ENCODE measurements at places on chromosomes 5 and 9. TPM values are rescaled to one million over a fixed set of nuclear protein-coding genes. Genes with fewer than 3 reads are reported as not detected.

Gene SOX30
- 0.07 TPM for polyA plus RNA-seq

Gene DMRT2
- not detected for polyA plus RNA-seq

Gene RNF208
- 0.39 TPM for polyA plus RNA-seq

Gene LMBRD2
- 2.6 TPM for polyA plus RNA-seq

Gene SPINK13
- polyA plus RNA-seq, result not detected

Gene NTNG2
- polyA plus RNA-seq, result 0.44 TPM

DNA sequence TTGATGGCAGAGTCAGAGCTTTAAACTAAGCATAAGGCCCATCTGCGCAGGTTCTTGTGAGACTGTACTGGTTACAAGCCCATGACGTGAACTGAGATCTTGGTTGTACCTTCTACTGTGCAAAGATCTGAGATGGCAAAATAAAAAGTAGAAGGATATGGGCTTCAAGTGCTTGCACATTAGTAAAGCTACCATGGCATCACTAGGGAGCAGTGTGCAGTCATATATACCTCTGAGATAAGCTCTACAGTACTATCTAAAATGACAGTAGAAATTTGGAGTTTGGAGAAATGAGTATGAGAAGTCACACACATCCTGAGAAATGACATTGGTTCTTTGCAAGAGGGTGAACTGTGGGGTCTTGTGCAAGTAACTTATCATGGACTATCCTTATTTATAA, 408.2 kb upstream of the PRR16 start:
- DNase-seq, result peak; percentile 8

- no peak for DNase-seq
Observed at GRCh38 chr5:178176791-178177190, 10.4 kb downstream of the GMCL2 start.

GRCh38 chr9:68755752-68756151, 50.7 kb downstream of the PIP5K1B start:
- DNase-seq, result no peak

GRCh38 chr5:39640552-39640951, 215.8 kb upstream of the DAB2 start:
- no peak for DNase-seq

GRCh38 chr9:121750259-121750714, 98.9 kb downstream of the DAB2IP start:
- DNase-seq, result no peak

DNA sequence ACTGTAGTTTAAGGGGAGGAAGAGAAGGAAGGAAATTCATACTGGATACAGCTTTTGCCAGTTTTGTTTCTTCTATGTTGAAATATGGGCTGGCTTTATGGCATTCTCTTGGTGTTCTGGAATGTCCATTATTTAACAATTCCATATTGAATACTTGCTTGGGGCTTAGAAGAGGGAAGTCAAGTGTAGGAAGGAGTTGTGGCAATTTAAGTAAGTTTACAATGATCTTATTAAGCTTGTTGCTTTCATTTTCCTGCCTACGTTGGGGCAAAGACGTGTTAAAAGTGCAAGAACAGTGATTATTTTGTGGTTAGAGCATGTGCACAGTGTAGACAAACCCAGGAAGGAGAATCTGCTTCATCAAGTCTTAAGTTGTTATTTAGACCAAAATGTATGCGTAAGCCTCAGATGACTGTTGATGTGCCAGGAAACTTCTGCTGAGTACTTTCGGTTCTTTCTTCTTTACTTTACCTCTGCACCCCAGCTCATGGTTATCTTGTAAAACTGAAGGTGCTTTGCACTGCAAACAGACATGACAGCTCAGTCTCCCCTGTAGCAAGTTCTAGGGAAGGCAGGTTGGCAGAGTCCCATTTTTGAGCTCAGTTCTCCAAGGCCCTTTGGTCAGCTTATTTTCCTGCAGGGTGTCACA, 75.8 kb downstream of the F2RL2 start:
- no peak for DNase-seq

DNA sequence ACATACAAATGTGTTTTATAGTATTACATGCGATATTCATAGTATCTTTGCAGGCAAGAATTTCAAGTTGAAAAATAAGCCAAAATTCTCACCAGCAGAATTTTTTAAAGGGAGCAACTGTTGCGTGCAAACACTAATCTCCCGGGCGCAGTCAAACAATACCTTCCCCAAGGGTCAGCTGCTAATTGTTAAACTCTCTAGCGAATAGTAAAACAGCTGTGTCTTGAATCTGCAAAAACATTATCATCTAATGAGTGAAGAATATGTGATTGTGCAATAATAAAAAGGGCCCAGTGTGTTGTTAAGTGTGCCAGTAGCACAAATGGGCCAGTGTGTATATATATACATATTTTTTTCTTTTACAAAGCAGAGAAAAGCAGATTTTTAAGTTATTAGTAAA, 131.4 kb downstream of the CCDC192 start:
- no peak for DNase-seq

GRCh38 chr9:108643731-108644510, 211.9 kb downstream of the ACTL7B start:
- DNase-seq, result no peak

DNA sequence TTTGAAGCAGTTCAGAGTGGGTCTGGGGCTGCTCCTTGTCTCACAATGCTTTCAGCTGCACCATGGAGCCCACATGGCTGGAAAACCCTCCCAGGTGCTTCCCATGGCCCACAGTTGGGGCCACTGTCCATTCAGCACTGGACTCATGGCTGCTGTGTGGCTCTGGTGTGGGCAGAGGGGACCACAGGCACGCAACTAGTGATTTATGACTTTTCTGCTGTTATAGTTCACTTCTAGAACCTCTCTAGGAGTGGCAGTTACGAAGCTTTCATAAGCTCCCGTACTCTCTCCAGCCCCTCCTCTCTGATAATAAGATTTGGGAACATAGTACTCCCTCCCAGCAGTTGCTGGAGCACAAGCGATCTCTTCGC, 29.0 kb downstream of the GLRA1 start:
- DNase-seq, result no peak

- DNase-seq, result no peak
Observed at GRCh38 chr9:76369583-76369982, 24.6 kb downstream of the RFK start.

DNA sequence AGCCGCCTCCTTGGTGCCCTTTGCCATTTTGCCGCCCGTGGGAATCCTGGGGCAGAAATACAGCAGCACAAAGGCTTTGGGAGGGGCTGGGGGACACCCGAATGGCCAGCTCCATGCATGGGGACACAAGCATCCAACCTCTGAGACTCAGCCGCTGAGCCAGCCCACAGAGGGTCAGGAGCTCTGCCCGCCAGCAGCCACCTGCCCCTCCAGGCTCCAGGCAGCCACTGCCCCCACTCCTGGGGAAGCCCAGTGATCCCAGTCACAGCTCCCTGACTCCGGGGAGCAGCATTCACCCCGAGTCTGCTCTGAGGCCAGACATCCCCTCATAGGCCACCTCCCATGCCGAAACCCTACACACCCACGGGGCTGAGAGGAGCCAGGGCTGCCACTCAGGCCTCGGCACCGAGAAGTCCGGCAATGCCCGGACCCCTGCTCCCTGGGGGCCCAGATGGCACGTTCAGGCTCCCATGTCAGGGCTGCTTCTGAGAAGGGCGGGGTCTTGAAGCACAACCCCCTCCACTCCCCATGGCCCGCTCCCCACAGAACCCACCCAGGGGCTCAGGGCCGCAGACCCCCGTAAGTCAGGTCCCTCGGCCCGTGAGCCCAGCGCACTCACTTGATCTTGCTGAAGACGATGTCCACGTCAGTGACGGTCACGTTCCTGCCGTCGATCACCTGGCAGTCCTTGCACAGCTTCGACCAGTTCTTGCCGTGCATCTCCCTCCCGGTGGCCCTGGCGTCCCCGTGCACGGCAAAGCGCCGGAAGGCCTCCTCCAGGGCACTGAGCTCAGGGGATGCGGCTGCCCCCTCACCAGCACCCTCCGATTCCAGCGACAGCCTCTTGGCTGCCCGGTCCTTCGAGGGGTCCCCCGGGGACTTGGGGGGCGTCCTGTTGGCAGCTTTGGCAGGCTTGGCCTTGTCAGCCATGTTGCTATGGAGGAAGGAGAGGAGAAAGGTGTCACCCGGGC, 15.7 kb downstream of the TPPP start:
- no peak for DNase-seq

DNA sequence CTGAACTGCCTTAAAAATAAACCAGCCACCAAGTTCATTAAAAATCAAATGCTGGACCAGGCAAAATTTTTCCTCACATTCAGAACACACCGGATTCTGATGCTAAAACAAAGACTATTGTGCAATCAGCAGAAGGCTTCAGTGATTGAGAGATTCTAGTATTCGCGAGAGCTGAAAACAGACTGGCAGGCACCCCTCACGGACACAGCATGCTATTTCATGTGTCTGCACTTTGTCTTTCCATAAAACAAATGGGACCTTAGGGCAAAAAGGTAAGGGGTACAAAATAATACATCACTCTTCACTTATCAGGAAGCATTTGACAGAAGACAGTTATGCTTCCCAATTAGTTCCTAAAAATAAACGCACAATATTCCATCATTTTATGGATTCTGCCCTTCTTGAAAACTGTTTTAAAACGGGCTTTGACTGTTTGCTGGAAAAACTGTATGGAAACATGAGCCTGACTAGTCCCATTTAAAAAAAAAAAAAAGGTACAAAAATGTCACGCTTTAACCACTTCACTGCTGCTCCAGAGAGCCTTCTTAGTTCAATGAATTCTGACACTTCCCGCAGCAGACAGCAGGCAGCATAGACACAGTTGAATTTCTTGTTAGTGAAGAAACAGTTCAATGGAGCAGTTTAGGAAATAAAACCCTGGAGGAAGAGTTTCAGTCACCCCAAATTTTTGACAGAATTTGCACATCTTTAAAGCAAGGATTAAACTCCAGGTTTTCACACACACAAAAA, 99.2 kb downstream of the MED27 start:
- DNase-seq, result no peak

DNA sequence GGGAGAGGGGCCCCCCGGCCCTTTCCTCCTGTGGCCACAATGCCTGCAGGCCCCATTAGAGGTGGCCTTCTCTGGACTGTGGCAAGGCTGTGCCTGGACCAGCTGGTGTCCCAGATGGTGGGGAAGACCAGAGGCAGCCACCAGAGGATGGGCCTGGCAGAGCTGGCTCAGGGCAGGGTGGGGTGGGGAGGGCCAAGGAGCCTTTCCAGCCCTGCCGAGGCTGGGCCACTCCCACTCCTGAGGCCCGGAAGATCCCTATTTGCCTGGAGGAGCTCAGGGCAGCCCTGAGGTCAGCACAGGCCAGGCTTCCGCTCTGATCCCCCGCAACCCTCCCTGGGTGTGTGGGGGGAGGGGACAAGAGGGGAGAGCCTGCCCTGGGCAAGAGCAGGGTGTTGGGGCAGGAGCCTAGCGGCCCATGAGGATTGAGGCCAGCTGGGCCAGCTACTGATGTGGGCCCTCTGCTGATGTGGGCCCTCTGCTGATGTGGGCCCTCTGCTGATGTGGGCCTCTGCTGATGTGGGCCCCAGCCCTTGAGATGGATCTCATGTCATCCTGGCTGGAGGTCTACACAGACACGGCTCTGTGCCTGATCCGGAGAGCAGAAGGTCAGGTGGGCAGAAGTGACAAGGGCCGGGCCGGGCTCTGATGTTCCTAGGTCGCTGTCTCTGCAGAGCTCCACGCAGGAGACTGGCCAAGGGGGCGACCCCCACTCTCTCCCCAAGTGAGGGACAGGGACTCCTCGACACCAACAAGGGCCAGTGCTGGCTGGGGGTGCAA, 6.0 kb downstream of the MRPS2 start:
- DNase-seq, result no peak

- no peak for DNase-seq
Observed at GRCh38 chr5:56339732-56340131, 106.6 kb upstream of the ANKRD55 start.

GRCh38 chr9:22921742-22922141, 475.1 kb downstream of the DMRTA1 start:
- DNase-seq, result no peak

GRCh38 chr5:135138116-135138850, 104.3 kb upstream of the PITX1 start:
- DNase-seq, result no peak

DNA sequence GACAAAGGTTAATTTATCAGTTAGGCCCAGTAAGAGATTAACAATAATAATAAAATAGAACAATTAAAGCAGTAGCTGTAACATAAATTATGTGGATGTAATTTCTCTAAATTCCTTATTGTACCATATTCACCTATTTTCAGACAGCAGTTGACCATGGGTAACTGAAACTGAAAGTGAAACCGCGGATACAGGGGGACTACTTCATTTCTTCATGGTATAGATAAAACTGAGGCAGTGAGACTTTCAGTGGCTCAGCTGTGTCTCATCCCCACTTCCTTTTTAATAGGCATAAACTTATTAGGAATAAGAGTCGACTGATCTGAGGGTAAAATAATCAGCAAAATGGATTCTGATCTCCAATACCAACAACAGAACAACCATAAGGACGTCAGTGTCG, 174.0 kb upstream of the WWC1 start:
- no peak for DNase-seq

GRCh38 chr5:2000591-2000990, 117.9 kb upstream of the IRX4 start:
- no peak for DNase-seq

DNA sequence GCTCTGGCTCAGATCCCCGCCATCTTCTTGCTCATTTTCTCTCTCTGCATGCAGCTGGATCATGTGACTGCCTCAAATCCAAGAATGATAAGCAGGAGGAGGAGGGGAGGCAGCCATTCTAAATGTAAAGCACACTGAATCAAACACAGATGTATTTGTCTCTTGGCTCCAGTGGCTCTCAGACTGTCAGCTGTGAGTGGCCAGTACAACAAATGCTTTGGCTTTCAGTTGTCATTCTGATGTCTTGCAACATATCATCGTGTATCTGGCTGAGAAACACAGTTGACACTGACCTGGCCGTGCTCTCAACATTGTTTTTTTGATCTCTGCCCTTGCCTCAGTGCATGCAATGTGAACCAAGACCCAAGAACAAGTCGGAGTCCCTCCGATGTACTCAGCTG, 233.1 kb downstream of the ADAMTSL1 start:
- no peak for DNase-seq

DNA sequence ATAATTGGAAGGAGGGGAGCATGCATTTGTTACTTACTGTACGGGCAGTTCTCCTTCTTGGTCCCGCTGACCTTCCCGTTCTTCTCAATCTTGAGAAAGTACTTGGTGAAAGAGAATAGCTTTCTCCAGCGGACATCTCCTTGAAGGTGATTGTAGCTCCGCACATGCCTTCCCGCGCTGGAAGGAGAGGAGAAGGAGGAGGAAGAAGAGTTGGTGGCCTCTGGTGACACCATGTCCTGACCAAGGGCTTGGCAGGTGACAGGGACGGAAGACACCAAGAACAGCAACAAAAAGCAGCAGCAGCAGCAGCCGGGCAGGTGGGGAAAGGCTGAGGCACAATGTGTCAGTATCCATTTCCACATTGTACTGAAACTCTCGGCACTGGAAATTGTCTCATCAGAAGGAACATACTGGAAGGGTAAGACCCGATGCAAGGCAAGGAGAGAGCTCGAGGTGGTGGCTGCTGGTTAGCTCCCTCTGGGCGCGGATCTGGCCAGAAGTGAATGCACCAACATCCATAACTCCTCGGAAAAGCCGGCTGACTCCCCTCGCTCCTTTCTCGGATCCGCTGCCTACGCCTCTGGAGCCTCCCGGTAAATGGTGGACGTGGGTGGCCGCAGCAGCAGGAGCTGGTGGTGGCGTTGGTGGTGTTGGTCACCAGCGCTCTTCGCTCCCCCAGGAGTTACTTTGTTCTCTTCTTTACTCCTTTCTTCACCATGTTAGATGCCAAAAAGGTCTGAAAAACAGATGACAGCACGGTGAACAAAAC, 715 bp downstream of the FGF10 start:
- DNase-seq, result no peak

- no peak for DNase-seq
Observed at GRCh38 chr5:114952876-114953275, 216.8 kb downstream of the TRIM36 start.
